ENCODE measurements at places on chromosomes 11 and 22.

DNA sequence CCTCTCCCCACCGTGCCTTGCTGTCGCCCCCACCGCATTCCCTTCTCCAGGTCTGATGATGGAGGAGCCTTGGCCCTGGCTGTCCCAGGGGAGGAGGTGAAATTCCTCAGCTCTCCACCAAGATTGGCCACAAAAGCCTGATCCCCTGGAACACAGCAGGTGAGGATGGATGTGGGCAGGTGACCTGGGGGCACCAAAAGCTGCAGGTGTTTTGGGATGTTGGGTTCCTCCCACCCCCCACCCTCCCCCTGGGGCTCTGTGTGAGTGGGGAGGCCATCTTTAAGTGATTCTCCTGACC lies 639 bp downstream of the TRIOBP start:
- DNase-seq: no peak

- no peak for DNase-seq
Observed at GRCh38 chr11:61777234-61778090, 14.9 kb downstream of the TMEM258 start.

DNA sequence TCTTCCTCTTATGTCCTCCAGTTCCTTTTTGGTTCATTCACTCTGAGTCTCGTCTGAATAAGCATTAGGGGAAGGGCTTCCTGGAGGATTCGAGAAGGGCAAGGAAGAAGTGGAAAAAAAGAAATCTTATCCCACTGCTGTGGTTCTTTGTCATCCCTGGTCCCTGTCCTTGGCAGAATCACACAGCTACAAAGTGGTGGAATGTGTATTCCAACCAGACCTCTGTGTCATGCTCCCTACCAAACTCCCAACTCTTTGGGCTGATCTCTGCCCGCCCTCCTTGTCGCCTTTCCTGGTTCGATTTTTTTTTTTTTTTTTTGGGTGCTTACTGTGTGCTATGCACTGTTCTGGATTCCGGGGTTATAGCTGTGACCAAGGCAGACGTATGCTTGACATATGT lies 61.0 kb downstream of the TEAD1 start:
- DNase-seq: no peak

GRCh38 chr11:95419915-95420314 lies 188.9 kb upstream of the SESN3 start:
- DNase-seq: no peak

DNA sequence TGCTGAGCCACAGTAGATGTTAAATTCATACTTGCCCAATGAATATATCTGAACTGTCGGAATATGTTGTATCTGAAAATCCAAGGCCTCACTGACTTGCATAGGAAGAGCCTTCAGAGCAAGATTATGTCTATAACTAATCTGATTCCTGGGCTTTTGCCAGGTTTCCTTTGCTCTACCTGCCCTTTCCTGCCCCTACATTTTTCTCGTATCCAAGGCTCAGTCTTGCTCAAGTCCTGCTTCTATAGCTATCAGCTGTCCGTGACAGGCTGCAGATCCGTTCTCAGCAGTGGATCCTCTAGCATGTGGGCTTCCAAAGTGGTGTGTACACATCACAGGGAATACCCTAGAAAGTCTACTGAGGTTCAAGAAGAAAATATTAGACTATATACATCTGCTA lies 18.8 kb upstream of the USP47 start:
- DNase-seq: no peak

- no peak for DNase-seq
Observed at GRCh38 chr11:16986434-16987204, 27.6 kb downstream of the PLEKHA7 start.

DNA sequence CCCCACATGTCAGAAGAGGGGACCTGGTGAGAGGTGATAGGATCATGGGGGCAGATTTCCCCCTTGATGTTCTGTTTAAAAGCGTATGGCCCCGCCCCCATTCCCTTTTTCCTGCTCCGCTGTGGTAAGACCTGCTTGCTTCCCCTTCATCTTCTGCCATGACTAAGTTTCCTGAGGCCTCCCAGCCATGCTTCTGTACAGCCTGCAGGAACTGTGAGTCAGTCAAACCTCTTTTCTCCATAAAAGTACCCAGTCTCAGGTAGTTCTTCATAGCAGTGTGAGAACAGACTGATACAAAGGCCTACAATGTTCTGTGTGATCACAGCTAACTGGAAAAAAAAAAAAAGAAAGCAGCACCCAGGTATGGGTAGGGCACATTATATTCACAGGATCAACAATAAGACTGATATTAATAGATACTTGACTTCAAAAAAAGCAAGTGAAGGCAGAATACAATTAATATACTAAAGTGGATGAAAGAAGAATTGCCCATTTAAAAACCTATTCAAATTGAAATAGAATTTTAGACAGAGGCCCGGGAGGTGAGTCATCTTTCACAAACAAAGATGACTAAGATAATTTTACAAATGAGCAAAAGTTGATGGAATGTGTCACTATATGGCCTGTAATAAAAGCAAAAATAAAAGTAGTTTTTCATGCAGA lies 1.7 kb upstream of the OR52K1 start:
- DNase-seq: no peak

DNA sequence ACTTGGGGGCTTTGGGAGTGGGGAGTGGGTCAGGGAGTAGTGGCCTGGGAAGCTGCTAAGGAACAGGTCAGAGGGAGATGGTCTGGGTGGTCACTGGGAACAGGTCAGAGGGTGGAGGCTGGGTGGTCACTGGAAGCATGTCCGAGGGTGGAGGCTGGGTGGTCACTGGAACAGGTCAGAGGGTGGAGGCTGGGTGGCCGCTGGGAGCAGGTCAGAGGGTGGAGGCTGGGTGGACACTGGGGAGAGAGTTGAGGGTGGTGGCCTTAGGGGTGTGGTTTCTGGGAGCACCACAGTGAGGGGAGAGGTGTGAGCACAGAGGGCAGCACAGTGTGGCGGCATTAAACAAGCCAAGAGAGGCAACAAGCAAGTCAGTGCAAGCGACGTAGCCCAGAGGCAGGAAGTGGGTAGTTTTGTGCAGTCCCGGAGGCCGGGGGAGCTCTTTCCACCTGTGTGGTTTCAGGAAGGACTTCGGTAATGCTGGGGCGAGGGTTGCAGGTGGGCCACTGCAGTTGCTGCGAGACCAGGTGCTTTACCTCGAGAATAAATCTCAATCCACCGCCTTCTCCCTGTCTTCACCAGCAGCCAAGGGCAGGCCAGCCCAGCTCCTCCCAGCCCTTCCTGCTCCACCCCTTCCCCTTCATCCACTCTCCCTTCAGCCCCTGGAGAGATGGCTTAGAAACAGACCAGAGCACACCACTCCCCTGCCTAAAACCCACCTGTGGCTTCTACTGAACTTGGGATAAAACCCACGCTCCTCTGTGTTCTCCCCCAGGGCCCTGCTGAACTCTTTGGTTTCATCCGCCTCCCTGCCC lies 3.2 kb upstream of the CACNA1I start:
- DNase-seq: no peak

DNA sequence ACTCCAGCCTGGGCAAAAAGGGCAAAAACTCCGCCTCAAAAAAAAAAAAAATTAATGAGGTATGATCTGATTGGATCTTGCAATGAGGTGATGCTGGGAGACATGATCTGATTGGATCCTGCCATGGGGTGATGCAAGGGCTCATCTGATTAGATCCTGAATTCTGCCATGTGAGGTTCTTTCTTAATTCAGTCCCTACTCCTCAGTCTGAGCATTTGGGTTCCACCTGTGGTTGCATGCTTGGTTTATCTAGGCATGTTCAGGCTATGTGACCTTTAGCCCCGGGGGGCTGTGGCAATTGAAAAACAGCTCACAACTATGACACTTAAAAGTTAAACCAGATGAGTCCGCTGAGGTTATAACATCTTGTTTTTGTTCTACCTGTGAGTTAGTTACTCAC lies 4.8 kb upstream of the TRIM6 start:
- no peak for DNase-seq

GRCh38 chr11:45805305-45806071 lies 539 bp downstream of the SLC35C1 start:
- no peak for DNase-seq

GRCh38 chr22:39242595-39243438 lies 2.0 kb downstream of the PDGFB start:
- no peak for DNase-seq

DNA sequence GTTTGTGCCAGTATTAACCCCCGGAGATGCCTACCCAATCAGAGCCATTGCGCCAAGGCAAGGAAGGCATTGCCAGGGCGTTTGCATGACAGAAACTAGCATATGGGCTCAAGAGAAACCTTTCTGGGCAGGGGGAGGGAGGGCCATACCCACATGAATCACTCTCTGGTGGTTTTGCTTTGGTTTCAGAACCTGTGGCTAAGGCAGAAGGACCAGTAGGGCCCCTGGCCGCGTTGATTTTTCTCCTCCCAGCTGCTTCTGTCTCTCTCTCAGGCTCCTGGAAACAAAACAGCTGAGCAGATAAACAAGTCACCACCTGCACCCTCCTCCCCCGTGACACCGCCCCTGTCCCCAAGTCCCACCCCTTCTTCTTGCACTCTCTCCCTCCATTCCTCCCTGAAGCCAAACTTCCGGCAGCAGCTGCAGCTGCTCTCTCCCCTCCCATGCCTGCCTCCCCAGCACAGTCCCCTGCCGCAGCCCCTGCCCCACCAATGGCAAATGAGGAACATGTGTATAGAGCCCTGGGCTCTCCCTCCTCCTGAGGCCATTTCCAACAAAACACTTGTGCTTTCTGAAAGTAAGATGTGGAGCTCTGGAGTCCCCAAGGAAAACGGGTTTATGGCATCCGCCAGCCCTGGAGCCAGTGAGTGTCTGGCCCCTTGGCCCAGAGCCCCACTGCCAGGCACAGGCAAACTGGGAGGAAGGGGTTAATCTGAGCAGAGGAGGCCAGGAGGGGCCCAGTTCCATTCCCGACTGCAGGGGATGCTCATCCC lies 39.0 kb upstream of the ADA2 start:
- DNase-seq: peak; percentile 9

DNA sequence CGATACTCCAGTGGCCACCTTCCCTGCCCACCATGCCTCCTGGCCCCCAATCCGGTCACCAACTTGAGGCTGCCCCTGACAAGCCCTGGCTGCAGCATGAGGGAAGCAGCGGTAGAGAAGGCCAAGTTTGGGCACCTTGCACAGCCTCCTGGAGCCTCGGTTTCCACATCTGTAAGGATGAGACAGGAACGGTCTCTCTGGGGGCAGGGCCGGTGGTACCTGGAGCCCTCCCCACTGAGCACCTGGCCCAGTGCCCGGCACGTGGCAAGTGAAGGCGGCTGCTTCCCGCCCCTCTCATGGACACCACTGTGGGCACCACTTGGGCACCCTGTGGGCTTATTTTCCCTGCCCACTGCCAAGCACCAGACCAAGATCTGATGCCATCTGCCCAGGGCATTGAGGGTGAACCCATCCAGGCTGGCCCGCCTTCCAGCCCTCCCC lies 77.8 kb downstream of the CDKN1C start:
- DNase-seq: no peak

DNA sequence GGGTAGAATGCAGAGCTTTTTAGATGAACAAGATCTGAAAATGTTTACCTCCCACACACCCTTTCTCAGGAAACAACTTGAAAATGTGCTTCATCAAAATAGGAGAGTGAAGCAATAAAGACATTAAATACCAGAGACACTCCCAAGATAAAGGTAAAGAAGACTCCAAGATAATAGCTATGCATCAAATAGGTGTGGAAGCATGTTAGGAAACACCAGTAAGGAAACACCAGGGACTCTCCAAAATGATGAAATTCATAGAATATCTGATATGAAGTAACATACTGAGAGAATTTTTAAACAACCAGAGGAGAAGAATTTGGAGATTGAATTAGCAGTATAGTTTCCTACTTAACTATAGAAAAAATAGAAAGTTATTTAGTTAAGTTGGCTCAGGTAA lies 57.0 kb downstream of the OR10A6 start:
- no peak for DNase-seq

- no peak for DNase-seq
Observed at GRCh38 chr11:57094181-57094935, 87.4 kb upstream of the LRRC55 start.

GRCh38 chr11:73551677-73552076 lies 46.2 kb downstream of the FAM168A start:
- no peak for DNase-seq

GRCh38 chr22:42202669-42203068 lies 67.8 kb downstream of the TCF20 start:
- DNase-seq: peak; percentile 21

DNA sequence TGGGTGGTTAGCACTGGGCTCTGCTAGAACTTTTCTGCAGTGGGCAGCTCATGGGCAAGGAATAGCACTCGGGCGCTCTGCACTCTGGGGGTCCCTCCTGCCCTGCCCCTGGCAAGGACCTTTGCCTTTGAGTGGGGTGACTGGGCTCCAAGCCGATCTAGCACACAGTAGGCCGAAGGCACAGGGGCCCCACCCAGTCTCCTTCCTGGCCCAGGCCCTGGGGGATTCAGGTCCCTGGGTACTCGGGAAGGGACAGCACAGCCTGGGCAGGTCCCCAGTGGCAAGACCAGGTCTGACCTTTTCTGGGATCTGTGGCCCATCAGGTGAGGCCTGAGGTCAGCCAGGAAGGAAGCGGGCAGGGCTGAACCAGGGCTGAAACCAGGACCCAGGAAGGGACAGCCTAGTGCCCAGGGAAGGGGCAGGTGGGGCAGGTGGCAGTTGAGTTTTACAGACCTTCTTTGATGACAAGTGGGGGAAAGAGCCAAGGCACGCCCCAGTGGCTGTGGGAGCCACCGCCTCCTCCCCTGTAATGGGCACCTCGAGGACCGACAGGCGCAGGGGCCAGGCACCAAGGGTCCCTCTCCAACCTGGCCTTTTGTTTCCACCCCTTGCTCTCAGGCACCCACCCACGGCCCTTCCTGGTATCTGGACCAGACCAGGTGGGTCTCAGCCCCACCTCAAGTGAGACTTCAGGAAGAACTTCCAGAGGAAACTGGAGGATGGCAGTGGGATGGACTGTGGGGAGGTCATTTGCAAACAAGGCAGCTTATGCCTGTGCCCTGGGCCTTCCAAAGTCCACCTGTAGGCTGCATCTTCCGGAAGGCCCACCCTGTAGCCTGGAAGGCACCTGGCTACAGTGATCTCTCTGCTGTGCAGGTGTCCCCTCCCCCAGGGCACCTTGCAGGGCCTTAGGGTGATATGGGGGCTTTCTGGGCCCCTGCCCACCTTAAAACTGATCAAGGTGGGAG lies 883 bp upstream of the AIFM3 start:
- DNase-seq: no peak

DNA sequence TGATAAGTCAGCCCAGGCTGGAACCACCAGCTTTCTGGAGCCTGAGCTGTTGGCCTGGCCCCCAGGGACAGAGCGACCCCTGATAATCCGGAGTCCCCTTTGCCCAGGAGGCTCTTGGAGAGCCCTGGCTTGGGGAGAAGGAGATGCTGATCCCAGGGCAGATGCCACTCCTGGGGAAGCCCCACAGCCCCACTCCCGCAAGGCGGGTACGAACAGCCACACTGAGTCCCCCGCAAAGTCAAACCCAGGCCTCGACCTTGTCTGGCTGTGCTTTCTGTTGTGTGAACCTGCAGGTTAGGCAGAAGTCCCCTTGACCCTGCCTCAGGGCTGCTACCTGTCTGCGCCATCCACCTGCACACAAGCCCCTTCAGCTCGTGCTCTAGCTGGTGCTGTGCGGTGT lies 108.0 kb downstream of the KCNQ1OT1 start:
- no peak for DNase-seq
